NCI-H524 (cell line): ENCODE measurements at places on chromosomes 16 and 17.

GRCh38 chr17:77433385-77434135, 292.8 kb downstream of the SEC14L1 start:
- DNase-seq: no peak

DNA sequence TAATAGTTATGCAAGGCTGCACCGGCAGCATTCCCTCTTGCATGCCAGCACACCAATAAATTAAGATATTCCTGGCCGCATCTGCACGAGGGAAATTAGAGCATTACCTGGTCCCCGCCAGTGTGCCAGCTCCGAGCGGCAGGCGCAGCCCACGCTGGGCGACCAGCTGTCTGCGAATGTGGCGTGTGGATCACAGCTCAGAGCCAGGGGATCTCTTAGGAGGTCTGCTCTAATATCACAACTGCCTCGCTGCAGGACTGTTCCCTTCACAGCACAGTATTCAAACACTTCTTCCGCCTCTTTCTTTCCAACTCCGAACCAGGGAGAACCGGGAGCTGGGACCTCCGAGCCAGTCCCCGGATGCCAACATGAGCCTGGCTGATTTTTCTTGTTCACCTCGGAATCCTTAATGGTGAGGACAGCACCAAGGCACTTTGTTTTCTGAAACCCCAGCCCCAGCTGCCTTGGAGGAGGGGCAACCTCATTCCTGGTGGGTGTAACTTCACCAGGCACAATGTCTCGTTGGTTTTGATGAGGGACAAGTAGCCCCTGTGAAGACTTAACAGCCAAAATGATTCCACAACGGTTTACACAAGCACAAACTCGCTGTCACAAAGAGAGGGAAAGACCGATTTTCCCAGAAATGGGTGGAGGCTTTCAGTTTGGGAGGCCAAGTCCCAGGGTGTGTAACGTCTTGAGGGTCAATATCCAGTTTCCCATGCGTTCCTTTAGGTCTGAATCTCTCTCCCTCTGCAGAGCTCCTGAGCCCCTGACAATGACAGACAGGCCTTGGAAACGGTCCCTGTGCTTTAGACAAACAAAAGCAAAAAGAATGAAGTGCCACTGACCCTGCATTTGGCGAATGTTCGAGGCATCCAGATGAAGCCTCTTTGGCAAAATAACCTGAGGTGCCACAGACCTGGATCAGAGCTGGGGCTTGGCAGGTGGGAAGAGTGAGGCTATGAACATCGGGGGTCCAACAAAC, 213.2 kb downstream of the C16orf78 start:
- DNase-seq: peak; percentile 43

- DNase-seq: no peak
Measured at GRCh38 chr16:79717333-79718137, 117.0 kb upstream of the MAF start.

- no peak for DNase-seq
Measured at GRCh38 chr17:7830616-7831015, 3.4 kb upstream of the KDM6B start.

GRCh38 chr16:25340973-25341372, 83.3 kb upstream of the ZKSCAN2 start:
- no peak for DNase-seq

GRCh38 chr17:78644931-78645351, 67.7 kb upstream of the DNAH17 start:
- no peak for DNase-seq

DNA sequence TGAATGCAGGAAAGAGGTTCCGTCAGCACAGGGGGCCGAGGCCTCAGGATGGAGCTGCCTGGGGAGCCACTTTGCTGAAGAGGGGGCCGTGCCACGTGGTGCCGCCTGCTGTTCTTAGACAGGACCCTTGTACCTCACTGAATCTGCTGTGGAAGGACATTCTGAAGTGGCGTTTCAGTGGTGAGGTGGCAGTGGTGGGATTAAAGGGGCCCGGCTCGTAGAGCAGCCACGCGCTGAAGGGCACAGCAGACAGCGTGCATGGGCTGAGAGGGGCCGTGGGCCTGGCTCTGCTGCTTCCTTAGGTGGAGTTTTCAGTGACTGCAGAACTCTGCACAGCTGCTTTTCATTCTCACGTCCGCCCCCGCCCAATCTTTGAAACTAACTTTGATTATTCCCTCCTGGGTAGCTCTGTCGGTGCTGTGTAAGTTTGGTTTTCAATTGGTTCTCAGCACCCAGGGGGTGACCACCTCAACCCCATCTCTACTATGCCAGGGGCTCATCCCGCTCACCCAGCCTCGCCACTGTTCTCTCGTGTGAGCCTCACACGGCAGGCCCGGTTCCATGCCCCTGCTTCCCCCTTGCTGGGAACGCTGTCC, 70.3 kb downstream of the SEC14L1 start:
- DNase-seq: no peak

- DNase-seq: no peak
Measured at GRCh38 chr17:1605681-1606351, 22.8 kb downstream of the SLC43A2 start.

- DNase-seq: no peak
Measured at GRCh38 chr17:1186923-1187771, 7.4 kb upstream of the ABR start.

- no peak for DNase-seq
Measured at GRCh38 chr16:8500351-8500750, 90.0 kb downstream of the TMEM114 start.

DNA sequence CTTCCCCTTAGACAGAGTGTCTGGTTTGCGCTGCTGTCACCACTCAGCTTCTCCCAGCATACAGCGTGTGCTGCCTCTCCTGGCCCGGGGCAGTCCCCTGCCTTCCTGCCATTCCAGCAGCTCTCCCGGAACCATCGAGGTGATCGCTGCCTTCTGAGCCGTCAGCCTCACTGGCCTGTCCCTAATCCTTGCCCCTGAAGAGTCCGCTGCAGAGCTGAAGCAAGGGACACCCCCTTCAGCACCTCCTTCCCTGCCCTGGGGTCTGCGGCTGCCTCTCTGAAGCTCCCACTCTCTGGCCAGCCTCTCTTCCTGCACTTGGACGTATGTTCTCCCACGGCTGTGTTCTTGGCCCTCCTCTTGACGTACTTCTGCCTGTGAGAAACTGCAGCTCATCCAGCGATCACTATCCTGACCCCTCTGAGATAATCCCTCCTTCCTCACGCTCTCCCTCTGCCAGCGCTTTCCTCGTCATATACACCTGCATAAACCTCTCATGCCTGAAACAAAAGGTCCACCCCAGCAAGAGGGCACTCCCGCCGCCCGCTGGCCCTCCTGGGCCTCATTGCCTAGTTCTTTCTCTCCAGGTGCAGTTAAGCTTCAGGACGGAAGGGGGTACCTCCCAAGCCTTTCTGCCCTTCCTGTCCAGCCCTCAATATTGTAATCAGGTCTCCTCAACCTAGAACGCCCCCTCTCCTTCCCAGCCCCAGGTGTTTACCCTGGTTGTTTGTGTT, 220.6 kb upstream of the CHMP6 start:
- no peak for DNase-seq

- DNase-seq: no peak
Measured at GRCh38 chr17:48532261-48532660, 1.4 kb upstream of the HOXB1 start.

GRCh38 chr17:38746849-38747462, 1.2 kb downstream of the PCGF2 start:
- DNase-seq: no peak

DNA sequence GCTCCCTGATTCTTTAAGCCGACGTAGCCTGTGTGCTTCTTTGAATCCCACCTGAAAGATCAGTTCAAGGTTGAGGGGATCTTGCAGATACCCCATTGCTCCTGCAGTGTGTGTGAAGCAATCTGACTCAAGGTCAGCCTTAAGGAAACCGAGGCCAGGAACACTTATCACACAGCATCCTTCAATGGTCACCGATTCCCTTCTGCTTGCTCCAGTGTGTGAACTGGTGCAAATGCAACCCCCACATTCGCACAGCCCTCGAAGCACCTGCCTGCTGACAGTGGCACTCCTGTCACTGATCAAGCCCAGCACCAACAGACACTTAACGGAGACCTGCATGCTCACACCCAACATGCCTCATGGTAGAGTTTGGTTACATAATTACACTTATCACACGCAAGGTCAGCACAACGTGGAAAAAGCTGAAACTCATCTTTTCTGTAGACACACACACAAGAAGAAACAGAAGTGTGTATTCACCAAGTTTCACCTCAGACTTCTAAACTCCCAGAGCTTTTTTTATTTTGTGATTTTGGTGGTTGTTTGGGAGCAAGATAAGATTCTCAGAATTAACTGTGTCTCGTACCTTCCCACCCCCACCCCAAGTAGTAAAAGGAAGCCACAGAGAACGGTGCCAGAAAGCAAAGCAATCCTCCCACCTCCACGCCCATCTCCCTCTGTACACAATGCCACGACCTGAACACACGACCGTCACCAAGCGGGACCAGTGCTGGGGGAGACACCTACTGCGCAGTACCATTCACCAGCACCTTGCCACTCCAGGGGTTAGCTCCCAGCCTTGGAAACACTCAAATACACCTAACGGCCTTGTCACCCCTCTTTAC, 37.2 kb downstream of the LITAFD start:
- no peak for DNase-seq

GRCh38 chr17:81128774-81129173, 36.5 kb upstream of the PVALEF start:
- no peak for DNase-seq
